Myocyte (in vitro differentiated cells): ENCODE measurements at places on chromosomes 1 and 21. TPM values are rescaled to one million over a fixed set of nuclear protein-coding genes. Genes with fewer than 3 reads are reported as not detected.

MXRA8 gene
- 224 and 252 TPM in 2 replicates for total RNA-seq

CYP4Z1 gene
- total RNA-seq = not detected in 2 replicates

S100B gene
- total RNA-seq = not detected in 2 replicates

AMPD1 gene
- 8.1 and 13.6 TPM in 2 replicates for total RNA-seq

RAB25 gene
- total RNA-seq = not detected in 2 replicates

RNU1-4 gene
- total RNA-seq = not detected in 2 replicates

THEM5 gene
- total RNA-seq = not detected in 2 replicates

NHLH1 gene
- total RNA-seq = 0.21 and 0.51 TPM in 2 replicates
